ENCODE measurements at places on chromosomes 3 and 15. TPM values are rescaled to one million over a fixed set of nuclear protein-coding genes. Genes with fewer than 3 reads are reported as not detected.

Gene POLQ
- 1.4 TPM for polyA plus RNA-seq

Gene CHCHD6
- polyA plus RNA-seq, result 14.0 TPM

Gene PDCD7
- 15.8 TPM for polyA plus RNA-seq

Gene XCR1
- polyA plus RNA-seq, result not detected

DNA sequence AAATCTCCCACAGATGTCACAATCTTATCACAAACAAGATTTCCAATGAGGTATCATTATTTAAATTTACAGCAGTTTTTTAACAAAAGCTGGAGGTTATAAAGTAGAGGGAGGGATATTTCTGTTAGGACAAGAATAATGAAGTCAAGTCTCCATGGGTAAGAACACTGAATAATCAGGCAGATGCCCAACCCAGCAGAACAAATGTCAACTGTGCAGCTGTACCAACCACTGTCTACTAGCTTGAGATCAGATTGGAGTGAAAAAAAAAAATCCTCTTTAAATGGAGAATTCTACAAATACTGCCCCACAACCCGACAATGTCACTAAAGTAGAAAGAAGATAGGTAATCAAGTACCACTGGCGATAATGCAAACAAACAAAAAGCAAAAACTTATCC lies 30.3 kb downstream of the DHX36 start:
- no peak for DNase-seq

- DNase-seq, result no peak
Measured at GRCh38 chr3:149368674-149369497, 8.6 kb downstream of the TM4SF1 start.

DNA sequence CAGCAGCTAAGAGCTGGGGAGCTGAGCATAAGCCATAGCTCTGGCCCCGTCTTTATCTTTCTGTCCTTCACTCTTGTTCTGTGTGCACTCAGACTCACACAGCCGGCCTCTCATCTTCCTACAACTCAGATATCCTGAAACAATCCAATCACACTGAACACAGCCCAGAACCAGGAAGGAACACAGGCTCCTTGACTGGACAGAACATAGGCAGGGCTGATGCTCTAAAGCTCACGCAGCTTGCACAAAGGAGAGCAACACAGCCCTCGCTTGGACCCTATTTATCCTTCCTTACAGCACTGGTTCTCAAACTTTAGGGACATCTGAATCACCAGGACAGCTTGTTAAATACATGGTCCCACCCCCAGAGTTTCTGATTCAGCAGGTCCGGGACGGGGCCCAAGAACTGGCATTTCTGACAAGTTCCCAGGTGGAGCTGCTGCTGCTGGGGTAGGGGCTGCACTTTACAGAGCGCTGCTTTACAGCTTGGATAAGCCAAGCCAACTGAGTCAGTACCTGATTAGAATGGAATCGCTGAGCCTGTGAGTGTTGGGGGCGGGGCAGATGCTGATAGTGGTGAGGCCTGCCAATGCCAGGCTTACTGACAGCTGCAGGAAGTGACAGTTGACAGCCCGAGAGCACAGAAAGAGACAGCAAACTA lies 65.1 kb downstream of the MRPL46 start:
- no peak for DNase-seq

DNA sequence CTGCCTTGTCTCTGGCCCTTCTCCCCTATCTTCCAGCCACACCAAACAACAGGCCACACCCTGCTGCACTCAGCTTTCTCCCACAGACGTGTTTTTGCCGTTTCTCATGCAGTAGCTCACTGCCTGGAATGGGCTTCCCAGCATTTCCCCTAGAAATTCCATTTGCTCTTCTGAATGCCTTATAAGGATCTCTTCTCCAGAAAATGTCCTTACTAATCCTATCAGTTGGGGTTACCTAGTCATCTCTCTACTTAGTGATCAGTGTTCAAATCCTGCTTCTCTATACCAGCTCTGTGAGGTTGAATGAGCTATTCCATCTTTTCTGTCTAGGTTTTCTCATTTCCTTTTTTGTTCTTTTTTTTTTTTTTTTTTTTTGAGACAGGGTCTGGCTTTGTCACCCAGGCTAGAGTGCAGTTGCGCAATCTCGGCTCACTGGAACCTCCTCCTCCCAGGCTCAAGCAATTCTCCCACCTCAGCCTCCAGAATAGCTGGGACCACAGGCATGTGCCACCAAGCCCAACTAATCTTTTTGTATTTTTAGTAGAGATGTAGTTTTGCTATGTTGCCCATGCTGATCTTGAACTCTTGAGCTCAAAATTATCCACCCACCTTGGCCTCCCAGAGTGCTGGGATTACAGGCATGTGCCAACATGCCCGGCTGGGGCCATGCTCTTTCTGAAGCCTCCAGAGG lies 98.2 kb upstream of the CHD2 start:
- peak; percentile 83 for DNase-seq

Gene INO80
- polyA plus RNA-seq, result 5.3 TPM

GRCh38 chr15:66784174-66784573 lies 82.1 kb downstream of the SMAD6 start:
- DNase-seq, result no peak

GRCh38 chr3:67561667-67562394 lies 92.6 kb downstream of the SUCLG2 start:
- DNase-seq, result no peak

Gene ALDH1L1
- not detected for polyA plus RNA-seq

GRCh38 chr3:129703913-129704312 lies 97.4 kb upstream of the PLXND1 start:
- DNase-seq, result no peak

Data from AG04450 (cell line).